ENCODE measurements at places on chromosomes 3 and 15.

- DNase-seq, result peak; percentile 51
Measured at GRCh38 chr15:78056714-78057269, 20.7 kb downstream of the TBC1D2B start.

DNA sequence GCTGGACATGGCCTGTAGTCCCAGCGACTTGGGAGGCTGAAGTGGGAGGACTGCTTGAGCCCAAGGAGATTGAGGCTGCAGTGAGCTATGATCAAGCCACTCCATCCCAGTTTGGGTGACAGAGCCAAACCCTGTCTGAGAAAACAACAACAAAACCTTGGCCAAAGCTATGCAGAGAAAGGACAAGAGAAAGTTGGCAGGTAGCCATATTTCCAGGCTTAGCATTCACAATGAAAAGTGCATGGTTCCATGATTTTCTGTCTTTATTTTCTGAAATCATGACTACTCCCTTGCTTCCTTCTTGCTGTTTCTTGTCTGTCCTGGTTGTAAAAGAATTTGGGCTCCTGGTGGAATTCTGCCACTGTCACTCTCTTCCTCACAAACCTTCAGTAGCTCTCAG lies 284.6 kb upstream of the C2CD4B start:
- no peak for DNase-seq

DNA sequence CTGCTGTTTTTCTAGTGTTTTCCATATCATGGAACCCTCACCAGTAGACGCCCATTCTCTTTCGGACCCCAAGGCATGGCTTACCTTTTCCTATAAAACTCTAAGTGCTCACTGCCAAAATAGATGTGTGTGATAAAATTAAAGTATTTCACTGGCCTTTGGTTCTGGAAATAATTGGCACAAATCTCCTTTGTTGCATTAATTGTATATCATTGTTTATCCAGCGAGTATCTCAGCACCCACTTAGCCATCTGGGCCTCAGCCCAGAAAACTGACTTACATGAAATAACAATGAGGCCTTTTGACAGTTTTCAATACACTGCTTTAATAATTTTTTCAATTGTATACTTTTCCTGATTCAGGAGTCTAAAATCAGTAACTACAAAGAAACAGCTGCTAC lies 105.1 kb downstream of the MECOM start:
- no peak for DNase-seq

DNA sequence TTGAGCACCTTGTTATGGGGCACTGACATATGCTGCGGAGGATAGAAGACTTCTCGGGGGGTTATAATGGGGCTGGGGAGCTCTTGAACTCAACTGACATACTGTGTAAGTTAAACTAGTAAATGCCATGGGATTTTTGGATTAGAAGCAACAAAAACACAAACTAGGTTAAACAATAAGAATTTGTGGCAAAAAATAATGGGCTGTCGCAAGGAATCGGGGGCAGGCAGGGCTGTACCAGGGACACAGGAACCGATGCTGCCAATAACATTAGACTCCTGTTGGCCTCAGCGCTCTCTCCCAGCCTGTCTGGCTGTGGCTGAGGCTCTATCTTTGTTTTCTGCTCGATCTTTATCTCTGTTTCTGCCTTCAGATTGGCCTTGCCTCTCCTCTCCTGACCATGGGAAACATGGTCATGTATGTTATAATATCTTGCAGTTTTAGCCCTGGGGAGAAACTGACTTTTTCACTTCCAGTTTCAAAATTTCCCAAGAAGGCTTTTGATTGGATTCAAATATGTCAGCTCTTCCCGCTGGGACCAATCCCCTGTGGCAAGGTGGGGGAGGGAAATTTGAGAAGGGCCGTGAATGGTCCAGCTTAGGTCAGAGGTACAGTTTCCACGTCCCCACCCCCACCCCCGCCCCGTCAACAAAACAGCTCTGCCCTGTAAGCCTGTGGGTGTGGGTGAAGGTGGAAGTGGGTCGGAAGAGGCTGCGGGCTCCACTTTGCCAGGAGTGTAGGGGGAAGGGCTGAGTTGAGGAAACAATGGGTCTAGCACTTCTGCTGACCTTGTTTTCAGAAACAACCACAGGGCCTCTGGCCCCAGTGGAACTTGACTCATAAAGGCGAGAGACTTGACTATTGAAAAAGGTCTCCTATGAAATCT lies 161.1 kb upstream of the TBL1XR1 start:
- DNase-seq, result peak; percentile 99

DNA sequence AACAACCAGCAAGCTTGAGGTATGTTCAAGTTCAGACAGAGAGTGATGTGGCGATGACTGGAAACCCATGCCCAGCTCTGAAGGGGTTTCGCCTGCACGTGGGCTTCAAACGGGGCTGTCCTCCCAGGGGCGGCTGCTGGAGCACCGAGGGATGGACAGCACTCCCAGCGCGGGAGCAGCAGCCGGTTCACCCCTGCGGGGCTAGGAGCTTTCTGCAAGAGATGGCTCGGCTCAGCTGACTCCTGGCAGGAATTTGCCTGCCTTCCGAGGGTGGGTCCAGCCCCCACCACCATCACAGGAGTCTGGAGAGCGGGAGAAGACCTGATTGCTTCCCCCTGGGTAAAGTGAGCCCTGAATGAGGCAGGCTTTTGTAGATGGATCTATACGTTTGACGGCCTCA lies 66.9 kb downstream of the ASB7 start:
- DNase-seq, result no peak

DNA sequence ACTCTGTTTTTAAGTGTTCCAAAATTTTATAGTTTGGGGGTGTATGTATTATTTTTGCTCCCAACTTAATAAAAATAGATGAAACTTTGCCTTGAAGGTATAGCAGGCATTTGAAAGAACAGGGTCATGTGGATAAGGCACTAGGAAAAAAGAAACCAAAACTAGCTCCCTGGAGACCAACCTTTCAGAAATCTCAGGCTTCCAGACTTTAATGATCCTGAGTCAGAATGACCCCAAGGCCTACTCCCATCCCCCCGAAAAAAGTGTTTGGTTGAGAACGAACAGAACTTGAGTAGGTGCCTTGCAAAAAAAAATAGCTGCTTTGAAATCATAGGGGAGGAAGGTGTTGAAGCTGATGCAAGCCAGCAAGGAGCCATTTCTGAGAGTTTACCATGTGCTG lies 309.5 kb downstream of the THSD4 start:
- DNase-seq, result no peak
